ENCODE measurements at places on chromosomes 2 and 18.

DNA sequence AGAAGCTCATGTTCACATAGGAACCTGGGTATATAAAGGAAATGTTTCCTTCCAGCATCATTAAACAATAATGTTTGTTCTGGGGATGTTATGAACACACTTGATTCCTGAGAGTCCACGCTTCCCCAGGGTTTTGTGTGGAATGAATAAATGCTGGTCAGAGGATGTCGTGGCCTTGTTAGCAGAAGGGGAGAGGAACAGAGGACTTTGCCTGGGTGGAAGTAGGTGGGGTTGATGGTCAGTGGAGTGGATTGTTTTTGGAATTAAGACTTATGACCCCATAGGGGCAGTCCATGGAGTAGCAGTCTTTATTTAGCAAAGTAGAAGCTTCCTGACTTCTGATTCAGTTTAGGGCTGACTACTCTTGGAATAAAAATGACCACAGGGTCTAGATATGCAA lies 139.6 kb downstream of the MYO1B start:
- DNase-seq, result no peak

- no peak for DNase-seq
Observed at GRCh38 chr2:119704670-119705120, 25.7 kb downstream of the TMEM177 start.

DNA sequence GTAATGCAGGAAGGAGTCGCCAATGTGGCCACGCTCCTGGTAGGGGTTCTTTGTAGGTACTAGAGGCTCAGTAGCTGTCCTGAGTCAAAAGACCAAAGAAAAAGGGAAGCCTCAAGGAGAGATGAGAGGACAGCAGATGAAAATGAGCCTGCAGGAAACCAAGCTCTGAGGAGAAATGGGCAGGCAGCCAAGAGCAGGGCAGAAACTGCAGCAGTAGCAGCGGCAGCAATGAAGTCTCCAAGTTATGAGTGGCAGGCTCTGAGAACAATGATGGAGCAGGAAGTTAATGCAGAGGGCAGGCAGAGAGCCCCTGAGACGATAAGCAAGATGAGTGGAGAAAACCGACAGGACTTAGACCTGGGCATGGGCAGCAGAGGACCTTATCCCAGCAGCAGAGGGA lies 48.2 kb upstream of the TMEM200C start:
- no peak for DNase-seq

GRCh38 chr18:31667185-31667584 lies 17.2 kb downstream of the B4GALT6 start:
- no peak for DNase-seq

- no peak for DNase-seq
Observed at GRCh38 chr2:220499225-220499624, 871.8 kb downstream of the SLC4A3 start.

- DNase-seq, result peak; percentile 66
Observed at GRCh38 chr2:28649481-28650265, 102.0 kb upstream of the PPP1CB start.

GRCh38 chr2:129067953-129068352 lies 749.3 kb upstream of the HS6ST1 start:
- DNase-seq, result no peak

GRCh38 chr18:56235481-56236013 lies 402.8 kb downstream of the TXNL1 start:
- no peak for DNase-seq

DNA sequence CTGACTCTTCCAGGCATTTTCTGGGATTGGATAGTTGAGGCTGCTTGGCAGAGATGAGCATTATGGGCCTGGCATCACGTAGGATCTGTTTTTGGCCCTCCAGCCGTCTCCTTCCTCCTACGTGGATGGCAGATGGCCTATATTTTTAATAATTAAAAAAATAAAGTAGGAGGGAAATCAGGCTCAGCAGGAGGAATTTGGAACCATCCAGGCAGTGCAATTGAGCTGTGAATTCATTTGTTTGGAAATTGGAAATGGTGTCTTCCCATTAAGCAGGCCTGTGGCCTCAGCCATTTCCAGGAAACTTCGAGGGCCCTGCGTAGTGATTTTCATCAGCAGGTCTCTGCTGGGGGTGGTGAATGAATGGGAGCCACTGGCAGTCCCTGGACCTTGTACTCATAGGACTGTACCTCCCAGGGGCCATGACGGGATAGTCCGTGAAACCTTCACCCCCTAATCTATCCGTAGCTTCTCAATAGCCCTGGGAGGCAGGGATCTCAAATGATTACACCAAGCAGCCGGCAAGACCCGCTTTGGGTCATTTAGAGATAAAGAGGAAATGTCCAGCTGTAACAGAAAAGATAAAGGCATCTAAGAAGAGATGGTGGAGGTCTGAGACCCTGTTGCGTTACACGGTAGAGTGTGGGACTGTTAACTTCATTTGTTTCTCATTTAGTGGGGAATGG lies 73.1 kb upstream of the TNP1 start:
- no peak for DNase-seq

DNA sequence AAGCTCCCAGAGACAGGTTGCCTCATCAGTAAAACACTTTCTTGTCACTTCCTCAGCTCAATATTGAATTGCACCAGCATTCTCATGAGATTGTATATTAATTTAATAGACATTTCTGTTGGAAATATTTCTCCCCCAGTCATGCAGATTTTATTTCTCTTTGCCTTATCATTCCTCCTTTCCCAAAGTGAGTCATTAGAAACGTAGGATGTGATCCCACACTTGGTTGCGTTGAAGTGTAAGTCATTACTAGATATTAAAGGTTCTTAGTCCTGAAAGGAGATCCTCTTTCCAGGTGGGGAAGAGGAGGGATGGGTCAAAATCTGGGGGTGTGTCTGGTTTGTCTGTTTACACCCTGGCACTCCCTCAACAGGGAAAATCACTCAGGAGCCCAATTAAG lies 438.2 kb downstream of the SLC4A3 start:
- DNase-seq, result no peak

GRCh38 chr2:216634370-216635148 lies 1.3 kb downstream of the IGFBP2 start:
- no peak for DNase-seq

- no peak for DNase-seq
Observed at GRCh38 chr2:31390324-31390723, 24.2 kb downstream of the XDH start.

DNA sequence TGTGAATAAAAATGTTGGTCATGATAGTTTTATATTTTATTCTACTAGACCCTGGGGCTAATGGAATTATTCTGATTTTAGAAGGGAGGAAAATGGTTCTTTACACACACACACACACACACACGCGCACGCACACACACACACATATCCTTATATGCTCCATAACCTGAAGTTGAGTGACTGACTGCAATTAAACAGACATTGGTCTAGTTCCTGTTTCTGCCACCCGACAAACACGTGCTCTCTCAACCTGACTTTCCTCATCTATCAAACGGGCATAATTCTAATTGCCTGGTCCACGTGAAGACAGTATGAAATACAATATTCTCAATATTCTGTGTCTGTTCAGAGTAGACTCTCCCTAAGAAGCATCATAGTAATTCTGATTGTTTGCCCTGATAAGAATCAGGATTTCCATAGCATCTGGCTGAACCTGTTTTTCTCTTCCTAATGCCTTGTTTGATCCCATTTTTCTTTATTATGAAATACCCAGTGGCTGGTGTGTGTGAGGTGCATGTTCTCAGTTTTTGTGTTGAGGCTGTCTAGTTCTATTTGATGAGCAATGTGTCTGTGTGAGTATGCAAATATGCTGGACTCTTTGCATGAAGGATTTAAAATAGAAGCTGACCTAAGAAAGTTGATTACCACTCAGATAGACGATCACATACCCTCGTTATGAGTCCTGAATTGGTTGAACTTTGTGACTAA lies 51.0 kb downstream of the SETBP1 start:
- no peak for DNase-seq

DNA sequence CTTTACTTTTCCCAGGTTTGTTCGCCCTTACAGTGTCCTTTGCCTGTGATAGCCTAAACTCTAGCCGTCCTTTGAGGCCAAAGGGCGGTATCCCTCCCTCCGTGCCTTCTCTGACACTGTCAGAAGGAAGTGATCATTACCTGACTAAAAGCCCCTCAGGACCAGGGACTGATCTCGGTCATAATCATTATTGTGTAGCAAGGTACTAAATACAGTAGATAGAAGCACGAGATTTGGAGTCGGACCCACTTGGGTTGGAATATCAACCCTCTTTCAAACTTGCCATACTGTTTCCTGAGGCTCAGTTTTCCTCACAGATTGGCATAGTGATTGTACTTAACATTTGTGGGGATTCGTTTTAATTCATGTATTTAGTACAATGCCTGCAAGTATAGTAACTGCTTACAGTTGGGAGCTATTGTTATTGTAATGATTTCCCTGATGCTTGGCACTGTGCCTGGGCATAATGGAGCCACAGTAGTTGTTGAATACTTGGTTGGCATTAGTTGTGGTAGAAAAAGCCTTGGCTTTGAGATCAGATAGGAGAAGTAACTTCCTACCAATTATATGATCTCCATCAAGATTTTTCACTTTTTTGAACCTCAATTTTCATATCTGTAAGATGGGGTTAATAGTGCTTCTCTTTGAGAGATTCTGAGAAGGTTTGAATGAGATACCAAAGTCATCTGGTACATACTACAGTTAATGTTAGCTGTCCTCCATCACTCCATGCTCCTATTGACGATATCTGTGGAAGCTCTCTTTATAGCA lies 836 bp downstream of the STK11IP start:
- DNase-seq, result no peak

DNA sequence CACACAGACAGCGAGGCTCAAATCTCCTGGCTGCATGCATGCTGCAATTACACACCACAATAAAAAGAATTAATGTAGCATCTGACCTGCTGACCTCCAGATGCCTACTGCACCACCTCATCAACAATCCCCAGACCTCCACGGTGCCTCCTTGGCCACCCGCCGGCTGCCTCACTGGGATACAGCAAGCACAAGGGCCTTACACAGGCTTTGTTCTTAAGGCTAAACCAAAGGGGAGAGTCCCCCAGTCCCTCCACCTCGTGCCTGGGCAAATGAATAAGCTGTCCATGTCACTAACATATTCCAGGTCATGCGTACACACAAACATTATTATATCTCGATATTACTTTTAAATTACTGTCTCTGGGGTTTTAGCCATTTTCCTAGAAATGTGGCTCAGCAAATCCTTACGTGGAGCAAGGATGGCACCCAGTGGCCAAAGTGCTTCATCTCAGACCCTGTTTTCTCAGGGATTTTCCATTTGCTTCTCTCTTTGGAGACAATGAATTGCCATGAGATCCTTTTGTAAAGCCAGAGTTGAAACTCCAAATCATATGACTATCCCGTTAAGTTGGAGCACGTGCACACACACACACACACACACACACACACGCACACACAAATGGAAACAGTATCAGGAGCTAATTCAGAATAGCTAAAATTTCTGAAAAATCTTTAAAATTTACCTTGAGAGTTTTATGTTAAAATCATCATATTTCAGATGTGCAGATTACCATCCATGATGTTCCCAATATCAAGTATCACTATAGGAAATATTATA lies 313.8 kb downstream of the PDE11A start:
- no peak for DNase-seq

DNA sequence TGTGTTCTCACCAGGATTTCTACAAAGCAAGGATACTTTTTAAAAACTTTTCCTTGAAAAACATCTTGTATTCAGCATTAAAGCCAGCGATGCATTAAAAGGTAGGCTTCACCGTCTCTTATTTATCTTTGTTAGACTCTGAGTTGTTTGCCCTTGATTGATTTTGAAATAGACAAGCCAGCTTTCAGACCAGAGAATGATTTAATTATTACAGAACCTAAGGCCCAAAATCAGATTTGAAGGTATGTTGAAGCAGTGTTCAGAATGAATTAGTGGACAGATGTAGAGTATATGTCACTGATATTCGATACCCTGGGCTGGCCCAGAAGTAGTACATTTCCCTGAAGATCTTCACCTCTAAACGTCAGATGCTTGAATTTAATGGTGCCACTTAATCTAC lies 136.4 kb downstream of the THSD7B start:
- DNase-seq, result no peak

GRCh38 chr2:239824866-239825704 lies 200.1 kb downstream of the NDUFA10 start:
- DNase-seq, result no peak

DNA sequence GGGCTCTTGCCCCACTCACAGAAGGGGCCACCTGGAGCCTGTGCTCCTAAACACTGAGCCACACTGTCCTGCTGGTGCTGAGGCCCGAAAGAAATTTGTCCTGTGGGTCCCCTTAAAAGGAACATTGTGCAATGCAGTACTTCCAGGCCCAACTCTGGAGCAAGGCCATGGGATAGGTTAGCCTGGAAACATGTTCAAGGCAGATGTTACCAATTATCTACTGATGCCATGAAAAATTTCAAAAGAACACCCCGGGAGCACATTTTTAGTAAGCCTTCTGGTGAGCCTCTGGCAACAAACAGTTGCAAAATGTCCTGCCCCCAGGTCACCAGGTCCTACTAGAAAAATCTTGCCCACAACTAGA lies 12.3 kb upstream of the PTMA start:
- DNase-seq, result no peak

DNA sequence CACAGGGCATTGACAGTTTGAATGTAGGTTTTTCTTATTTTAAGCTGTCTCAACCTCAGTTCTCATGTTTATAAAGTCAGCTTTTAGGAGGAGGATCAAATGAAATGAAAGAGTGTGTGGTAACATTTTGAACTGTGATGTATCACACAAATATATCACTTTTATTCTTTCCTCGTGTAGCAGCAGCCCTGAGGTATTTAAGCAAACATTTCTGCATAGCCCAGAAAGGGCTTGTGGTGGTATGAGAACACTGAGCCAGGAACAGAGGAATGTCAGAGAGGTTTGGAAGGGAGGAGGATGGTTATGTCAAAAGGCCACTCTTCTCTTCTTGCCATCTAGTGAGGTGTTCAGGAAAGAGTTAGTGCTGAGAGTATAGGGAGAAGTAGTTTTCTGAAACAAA lies 150.2 kb downstream of the PARD3B start:
- no peak for DNase-seq

DNA sequence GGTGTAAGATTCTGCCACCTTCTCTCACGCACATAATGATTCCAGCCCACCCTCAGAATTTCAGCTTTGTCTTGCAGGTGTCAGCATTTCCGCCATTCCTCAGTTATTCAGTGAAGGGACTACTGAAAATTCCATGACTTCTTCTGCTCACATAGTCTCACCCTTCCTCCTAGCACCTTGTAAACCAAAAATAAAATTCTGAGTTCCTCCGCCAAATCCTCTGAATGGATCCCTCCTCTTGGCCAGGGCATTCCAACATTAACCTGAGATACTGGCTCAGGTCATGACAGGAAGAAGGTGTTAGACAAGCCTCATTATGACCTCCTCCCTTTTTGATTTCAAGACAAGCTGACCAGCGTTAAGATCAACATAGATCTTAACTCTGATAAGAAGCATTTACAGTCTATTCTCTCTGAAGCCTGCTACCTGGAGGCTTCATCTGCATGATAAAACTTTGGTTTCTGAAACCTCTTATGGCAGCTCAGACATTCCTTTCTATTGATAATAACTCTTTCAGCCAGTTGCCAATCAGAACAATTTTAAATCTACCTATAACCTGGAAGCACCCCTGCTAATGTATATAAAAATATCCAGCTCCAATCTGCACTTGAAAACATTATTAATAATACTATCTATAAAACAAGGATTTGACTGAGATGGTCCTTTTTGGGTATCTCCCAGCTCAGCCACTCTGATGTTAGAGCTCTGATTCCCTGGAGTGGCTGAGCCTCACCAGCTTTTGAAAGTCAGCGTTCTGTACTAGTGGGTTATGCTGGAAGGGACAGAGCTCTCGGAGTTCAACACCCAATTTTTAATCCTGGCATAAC lies 136.4 kb upstream of the APCDD1 start:
- no peak for DNase-seq
